ENCODE measurements at places on chromosomes 12 and 14.

- no peak for DNase-seq
These were observed 10.0 kb downstream of the CAPZA3 start for GRCh38 chr12:18747895-18748294.

DNA sequence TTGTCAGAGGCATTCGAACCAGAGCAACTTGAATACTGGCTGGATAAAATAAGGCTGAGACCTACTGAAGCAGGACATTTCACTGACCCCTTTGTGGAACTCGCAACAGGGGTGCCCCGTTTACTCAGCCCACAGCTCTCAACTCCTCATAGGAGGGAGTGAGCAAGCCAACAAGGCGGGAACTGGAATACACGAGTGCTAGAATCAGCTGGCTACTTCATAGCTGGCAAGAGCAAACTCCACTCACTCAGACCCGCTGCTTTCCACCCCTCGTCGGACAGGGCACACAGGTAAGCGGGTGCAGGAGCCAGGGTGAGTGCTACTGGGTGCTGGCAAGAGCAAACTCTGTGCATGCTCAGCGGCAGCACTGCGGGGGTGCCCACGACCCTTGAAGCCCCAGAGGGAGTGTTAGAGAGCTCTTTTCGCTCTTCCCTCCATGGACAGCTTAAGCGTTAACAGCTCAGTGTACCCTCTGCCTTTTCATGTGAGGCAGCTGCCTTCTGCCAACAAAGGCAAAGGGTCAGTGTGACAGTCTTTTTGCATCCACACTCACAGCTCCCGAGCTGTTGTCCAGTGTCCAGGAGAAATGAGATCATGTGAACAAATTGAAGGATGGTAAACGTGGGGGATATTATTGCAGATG, 15.7 kb downstream of the CAPZA3 start:
- no peak for DNase-seq

DNA sequence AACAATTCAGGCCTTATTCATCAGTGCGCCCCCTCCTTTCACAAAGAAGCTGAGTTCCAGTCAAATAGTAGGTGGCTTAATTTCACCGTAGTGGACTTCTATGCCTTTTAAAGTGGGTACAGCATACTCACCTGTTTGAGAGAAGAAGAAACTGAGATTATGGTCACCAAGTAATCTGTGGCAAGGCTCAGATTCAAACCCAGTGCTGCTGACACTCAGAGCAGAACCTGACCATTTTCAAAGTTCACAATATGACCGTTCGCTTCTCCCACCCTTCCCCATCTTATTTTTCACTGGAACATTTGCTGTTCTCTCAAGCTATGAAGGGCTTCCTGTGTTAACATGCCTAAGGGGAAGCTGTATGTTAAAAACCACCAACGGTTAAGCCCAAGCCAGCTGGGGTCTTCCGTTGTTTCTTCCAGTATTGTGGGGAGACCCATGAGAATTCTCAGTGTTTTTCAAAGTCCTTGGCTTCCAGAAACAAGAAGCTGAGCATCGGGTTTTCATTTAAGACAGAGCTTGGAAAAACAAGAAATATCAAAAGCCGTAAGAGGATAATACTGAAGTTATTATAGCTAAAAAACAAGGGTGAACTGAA, 6.1 kb upstream of the PSMA6 start:
- DNase-seq, result no peak

- no peak for DNase-seq
These were observed 38.8 kb downstream of the EVL start for GRCh38 chr14:100104006-100104352.

DNA sequence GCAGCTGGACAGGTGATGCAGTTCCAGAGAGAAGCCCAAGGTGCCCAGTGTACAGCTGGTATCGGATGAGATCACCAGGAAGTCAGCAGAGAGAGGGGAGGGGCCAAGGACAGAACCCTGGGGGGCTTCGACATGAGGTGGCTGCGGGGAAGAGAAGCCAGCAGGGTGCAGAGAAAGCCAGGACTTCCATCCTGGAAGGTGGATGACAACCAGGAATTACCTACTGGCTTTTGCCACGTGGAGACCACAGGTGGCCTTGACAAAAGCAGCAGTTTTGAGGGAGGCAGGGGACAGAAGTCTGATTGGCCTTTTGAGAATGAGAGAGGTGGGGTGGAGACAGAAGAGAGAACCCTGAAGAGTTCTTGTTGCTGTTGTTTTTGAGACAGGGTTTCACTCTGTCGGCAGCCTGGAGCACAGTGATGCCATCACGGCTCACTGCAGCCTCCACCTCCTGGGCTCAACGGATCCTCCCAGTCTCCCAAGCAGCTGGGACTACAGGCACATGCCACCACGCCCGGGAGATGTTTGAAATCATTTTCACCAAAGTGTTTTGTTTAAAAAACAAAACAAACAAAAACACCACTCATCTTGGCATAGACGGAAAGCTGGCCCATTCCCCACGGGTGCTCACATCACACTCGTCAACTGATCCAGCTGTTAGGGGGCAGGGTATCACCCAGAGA, 35.2 kb downstream of the CDC42BPB start:
- no peak for DNase-seq

- DNase-seq, result no peak
These were observed 7.8 kb downstream of the CTDSP2 start for GRCh38 chr12:57838594-57839302.

- DNase-seq, result no peak
These were observed 189.5 kb downstream of the MED13L start for GRCh38 chr12:116087962-116088361.

Data from HEK293T (cell line).